Esophagus squamous epithelium (tissue), 5 donors: ENCODE measurements at places on chromosomes 3 and 15.

DNA sequence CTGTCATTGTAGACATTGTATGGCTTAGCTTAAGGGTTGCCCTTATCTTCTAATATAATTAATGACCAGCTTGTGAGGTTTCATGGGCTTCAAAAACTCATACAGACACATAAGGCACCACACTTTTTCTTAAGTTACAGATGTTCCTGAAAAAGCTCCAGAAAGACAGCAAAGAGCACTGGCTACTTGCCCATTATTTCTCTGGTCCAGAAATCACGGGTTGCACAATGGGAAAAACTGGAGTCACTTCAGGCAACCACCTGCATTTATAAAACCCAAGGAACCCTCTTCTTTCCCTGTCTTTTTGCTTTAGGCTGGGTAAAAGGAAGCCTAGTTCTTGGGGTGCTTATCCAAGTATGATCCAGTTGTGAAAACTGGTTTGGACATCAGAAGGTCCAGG lies 2.3 kb upstream of the COL6A6 start:
- no peak for DNase-seq

GRCh38 chr3:123984957-123985356 lies 7.0 kb downstream of the ROPN1 start:
- DNase-seq: no peak

DNA sequence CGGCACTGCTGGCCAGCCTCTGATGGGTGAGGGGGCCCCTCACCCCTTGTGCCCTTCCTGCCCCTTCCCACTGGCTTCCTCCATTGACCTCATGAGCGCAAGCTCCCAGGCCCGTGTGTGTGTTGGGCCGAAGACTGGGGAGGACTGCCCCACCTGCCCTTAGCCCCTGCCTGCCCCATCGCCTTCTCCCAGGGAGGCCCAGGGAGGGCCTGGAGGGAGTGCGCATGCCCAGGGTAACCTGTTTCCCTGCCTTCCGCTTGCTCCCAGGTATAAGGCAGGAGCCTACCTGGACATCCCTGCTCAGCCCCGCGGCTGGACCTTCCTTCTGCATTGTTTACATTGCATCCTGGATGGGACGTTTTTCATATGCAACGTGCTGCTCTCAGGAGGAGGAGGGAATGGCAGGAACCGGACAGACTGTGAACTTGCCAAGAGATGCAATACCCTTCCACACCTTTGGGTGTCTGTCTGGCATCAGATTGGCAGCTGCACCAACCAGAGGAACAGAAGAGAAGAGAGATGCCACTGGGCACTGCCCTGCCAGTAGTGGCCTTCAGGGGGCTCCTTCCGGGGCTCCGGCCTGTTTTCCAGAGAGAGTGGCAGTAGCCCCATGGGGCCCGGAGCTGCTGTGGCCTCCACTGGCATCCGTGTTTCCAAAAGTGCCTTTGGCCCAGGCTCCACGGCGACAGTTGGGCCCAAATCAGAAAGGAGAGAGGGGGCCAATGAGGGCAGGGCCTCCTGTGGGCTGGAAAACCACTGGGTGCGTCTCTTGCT lies 8.8 kb downstream of the DLL4 start:
- DNase-seq: no peak

GRCh38 chr3:185029086-185029485 lies 123.8 kb downstream of the C3orf70 start:
- no peak for DNase-seq

GRCh38 chr3:187852842-187853730 lies 107.8 kb upstream of the BCL6 start:
- DNase-seq: no peak

DNA sequence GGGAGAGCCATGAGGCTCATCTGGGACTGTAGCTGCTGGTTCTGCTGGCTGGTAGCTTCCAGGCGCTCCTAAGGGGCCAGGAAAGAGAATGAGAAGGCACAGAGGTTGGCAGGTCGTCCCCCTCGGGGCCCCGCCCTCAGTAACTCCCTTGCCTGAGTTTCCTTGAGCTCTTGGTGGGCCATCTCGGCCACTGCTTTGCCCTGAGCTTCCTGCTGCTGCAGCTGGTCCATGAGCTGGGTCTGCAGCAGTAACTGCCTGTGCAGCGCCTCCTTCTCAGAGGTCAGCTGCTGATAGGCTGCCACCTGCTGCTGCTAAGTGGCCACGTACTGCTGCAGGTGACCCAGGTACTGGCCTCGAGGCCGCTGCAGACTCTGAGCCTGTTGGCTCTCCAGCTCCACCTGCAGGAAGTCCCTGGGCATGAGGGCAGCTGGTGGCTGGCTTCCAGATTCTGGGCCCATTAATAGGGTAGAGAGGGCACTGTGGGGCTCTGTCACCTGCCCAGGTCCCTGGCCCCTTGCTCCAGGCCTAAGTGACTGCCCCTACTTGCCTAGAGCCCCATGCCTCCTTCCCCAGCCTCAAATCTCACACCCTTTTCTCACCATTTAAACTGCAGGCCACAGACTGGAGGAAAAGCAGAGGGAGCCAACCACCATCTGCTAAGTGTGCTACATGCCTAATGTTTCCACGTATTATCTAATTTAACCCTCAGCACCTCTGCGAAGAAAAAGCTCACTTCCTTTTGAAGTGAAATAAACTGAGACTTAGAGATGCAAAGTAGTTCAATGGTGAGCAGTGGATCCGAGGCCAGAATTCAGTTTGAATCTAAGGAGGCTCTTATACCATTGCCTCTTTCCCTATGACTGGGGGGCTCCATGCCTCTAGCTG lies 10.8 kb upstream of the VPS33B start:
- no peak for DNase-seq

DNA sequence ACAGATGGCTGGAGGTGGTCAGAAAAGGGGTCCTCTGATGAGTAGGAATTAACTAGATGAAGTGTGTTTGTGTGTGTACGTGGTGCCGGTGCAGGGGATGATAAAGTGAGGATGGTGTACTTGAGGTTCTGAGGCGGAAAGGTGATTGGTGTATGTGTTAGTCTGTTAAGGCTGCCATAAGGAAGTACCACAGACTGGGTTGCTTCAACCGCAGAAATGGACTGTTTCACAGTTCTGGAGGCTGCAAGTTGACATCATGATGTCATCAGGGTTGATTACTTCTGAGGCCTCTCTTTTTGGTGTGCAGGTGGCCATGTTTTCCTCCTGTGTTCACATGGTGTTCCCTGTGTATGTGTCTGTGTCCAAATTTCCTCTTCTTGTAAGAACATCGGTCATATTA lies 202.4 kb upstream of the RGMA start:
- DNase-seq: no peak

- DNase-seq: no peak
Observed at GRCh38 chr15:23372284-23372683, 17.7 kb downstream of the GOLGA8S start.

- DNase-seq: no peak
Observed at GRCh38 chr3:53650424-53650823, 156.0 kb downstream of the CACNA1D start.

DNA sequence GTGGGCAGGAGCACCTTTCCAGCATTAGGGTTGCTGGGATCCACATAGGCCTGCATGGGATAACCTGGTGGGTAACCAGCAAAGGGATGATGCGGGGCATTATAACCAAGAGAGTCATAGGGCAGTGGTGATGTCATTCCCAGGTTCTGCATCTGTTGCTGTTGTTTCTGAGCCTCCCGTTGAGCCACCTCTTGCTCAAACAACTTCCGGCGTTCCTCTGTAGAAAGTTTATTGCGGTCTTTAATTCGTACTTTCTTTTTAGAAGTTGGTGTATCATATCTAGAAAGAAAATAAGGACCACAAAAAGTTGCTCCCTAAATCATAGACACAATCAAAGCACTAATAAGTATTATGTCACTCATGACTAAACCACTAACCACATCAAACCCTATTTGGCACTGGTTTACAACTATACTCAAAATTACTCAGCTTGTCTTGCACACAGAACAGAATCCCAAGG lies 77.8 kb downstream of the NBEAL2 start:
- no peak for DNase-seq

GRCh38 chr15:90845201-90845949 lies 23.0 kb upstream of the FURIN start:
- no peak for DNase-seq

GRCh38 chr3:192928720-192929119 lies 11.1 kb upstream of the MB21D2 start:
- DNase-seq: no peak

DNA sequence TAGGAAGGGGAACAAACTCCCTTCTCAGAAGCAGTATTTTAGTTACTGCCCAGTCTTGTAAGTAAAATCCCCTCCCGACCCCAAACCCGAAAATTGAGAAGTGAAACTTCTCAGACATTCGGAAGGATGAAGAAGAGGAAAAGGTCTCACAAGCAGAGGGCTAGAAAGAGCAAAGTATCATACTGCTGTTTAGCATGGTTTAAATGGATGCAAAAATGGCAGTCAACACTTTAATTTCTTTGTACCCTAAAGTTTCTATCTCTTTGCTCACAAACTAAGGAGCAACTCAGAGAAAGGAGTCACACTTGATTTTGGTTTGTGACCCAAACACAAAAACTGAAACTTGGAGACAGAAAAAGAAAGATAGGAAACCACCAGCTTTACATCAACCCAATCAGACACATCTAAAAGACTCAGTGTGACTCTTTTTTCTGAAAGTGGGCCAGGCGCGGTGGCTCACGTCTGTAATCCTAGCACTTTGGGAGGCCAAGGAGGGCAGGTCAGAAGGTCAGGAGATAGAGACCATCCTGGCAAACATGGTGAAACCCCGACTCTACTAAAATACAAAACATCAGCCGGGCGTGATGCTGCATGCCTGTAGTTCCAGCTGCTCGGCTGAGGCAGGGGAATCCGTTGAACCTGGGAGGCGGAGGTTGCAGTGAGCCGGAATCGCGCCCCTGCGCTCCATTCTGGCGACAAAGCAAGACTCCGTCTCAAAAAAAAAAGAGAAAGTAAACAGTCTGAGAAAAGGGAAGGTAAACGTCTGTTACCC lies 63.2 kb upstream of the ATP11B start:
- DNase-seq: no peak

- no peak for DNase-seq
Observed at GRCh38 chr3:133079621-133080020, 41.4 kb downstream of the TMEM108 start.

- no peak for DNase-seq
Observed at GRCh38 chr3:42192334-42193200, 73.4 kb downstream of the CCK start.

- no peak for DNase-seq
Observed at GRCh38 chr3:54888873-54889272, 39.0 kb downstream of the LRTM1 start.

DNA sequence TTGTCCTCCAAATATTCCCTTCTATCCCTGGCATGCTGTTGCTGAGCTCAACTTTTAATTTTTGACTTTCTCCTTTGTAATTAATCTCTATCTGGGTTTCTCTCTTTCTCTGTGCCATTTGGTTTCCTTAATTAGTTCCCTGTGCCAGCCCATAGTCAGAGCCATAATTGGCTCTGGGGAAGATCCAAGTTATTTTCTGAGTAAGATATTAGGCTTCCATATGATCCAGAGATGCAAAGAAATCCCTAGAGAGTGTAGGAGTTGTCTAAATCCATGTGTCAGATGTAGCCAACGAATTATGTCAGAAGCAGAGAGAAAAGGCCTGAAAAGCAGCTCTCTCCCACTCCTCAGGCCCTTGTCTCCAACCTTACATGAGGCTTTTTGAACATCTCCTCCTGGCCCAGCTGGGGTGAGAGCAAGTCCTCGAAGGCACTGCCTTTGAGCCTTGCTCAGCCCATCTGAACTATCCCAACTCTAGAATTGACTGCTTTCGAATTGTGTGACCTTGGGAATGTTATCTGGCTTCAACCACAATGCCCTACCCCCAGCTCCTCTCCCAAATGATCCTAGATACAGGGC lies 46.4 kb downstream of the MOBP start:
- DNase-seq: no peak

DNA sequence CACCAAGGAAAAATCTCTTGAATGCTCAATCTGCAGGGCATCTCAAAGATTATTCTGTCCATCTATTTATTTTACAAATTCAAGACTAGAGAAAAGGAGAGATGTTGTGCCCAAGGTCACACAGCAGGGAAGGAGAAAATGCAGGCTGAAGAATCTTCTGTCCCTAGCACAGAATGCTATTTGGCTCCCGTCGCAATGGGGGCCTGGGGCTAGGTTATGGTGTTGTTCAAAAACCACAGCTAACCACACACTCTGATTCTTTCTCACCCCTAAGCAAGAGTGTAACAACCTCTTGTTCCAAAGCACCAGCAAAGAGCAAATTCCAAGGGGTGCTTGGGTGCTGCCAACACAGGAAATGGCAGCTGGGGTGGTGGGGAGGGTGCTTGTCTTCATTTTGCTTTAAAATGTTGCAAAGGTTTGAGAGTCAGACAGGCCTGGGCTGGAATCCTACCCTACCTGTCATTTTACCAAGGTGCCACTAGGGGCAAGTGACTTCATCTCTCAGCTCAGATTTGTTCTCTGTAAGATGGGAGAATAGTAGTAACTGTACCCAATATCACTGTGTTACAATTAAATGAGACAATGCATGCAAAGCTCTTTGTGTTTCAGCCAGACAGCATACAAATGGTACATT lies 112.5 kb downstream of the ADAMTS9 start:
- no peak for DNase-seq

DNA sequence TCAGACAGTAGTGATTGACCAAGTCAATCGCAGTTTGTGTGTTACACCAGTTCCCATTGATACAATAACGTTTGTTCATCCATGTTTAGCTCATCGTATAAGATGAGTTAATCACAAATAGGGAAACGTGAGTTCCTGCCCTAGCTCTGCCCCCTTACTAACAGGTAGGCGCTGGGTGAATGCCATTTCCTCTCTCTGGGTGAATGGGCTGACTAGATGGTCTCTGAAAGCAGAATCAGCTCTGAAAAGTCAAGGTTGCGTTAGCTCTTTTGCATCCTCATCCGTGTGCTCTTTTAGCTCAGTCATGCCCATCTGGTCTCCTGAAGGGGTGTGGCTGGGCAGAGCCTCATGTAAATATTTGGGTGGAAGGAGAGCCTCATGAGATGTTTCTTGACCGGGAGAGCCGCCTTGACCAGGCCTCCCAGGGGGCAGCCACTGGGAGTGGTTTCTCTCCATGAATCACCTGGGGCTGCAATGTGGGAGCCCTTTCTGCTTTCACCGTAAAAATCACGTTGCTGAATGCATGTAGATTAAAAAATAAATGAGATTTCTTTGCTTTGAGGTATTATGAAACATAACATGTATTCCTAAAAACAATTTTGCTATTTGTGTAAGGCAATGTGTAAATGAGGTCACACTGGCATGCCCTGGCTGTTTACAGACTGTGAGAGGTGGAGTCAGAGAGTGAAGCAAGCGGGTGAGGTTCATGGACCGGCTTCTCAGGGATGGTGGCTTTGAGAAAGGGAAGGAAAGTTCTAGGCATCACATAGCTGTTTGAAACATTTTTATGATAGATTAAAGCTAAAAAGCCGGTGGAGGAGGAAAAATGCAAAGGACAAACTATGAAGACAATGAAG lies 108.4 kb upstream of the RASGRP1 start:
- no peak for DNase-seq

- DNase-seq: no peak
Observed at GRCh38 chr3:13513913-13514517, 33.9 kb downstream of the HDAC11 start.

- DNase-seq: no peak
Observed at GRCh38 chr3:191008074-191008473, 145.6 kb upstream of the GMNC start.
